ENCODE measurements at places on chromosomes 6 and 20.

GRCh38 chr20:16385891-16386290 lies 187.4 kb downstream of the KIF16B start:
- no peak for ATAC-seq

DNA sequence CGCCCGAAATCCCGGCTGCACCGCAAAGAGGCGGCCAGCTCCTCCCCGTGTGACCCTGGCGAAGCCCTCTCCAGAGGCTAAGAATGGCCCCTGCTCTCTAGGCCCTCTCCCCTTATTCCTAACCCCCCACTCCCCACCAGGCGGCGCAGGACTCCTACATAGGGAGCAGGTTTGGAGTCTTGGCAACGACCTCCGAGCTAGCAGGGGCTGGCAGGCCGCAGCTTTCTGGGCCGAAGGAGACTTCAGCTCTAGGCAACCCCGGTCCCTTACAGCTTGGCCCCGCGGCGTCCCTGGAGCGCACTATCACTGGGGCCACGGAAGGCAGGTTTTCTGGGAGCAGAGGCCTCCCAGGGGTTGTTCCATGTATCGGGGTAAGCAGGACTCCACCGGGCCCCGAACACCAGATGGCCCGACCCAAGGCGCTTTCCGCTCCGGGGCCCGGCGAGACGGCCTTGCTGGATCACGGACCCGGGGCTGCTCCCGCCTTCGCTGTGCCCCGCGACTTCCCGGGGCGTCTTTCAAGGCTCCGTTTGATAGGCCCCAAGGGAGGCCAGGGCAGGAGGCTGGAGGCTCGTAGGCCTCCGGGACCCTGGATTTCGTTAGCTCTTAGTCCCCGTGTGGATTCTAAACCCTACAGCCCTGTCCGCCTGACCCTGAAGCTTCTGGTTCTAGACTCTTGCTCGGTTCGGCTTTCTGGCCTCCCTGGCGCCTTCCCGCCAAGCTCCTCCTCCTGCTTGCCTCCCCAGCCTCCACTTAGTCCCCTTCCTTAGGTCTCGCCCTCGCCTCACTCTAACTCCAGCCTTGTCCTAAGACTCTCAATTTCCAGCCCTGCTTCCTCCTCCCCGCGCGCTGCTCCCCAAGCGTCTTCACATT lies 1.9 kb downstream of the SLC32A1 start:
- no peak for ATAC-seq

DNA sequence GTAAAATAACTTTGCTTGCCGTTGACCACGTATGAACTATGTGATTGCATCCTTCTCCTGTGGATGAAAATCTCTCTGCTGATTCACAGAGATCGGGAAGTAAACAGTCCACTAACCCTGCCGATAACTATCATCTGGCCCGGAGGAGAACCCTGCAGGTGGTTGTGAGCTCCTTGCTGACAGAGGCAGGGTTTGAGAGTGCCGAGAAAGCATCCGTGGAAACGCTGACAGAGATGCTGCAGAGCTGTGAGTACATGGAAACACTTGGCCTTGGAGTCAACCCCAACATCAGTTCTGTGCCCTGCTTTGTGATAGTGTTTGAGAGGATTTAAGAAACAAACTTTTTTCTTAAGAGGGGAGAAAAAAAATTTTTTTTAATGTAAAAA lies 937 bp downstream of the TAF8 start:
- ATAC-seq: no peak

GRCh38 chr6:18748314-18748713 lies 361.2 kb downstream of the RNF144B start:
- no peak for ATAC-seq

- no peak for ATAC-seq
Measured at GRCh38 chr6:115999235-115999634, 61.5 kb downstream of the FRK start.

- peak; percentile 50 for ATAC-seq
Measured at GRCh38 chr20:58598211-58599015, 52.7 kb upstream of the STX16 start.

GRCh38 chr6:11702089-11702488 lies 76.5 kb downstream of the ADTRP start:
- no peak for ATAC-seq

GRCh38 chr6:111791415-111791814 lies 81.8 kb downstream of the FYN start:
- ATAC-seq: no peak

- ATAC-seq: no peak
Measured at GRCh38 chr6:140001005-140001404, 626.6 kb upstream of the CITED2 start.

- no peak for ATAC-seq
Measured at GRCh38 chr6:54320871-54321270, 12.6 kb downstream of the TINAG start.

DNA sequence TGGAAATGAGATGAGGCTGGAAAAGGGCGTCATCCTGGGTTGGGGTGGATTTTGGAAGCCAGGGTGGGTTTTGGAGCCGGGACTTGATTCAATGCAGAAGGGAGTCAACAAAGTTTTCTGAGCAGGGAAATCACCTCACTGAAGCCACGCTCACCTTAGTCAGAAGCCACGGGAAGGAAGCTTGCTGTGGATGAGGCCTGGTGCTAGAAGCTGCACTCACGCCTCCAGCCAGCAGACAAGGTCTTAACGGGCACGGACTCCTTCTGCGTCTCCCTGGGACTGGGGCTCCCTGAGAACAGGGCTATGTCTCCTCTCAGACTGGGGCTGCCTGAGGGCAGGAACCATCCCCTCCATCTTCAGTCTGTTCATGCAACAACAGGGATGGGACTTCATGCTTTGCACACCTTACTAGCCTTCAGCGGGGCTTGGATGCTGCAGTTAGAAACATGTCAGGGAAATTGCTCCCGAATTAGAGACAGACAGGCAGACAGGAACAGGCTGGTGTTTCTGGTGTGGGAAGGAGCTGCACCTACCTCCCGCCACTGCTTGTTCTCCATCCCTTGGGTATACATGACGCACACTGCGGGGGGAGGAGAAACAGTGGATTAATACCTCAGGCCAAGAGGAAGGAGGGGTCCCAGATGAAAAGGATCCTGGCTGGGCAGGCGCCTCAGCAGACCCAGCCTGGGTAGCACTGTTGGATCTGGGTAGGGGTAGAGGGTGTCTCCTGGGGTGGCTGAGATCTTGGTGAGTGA lies 17.5 kb downstream of the CPNE5 start:
- no peak for ATAC-seq

GRCh38 chr6:36999751-37000125 lies 5.7 kb upstream of the FGD2 start:
- ATAC-seq: no peak

GRCh38 chr6:3584606-3585005 lies 127.8 kb upstream of the SLC22A23 start:
- no peak for ATAC-seq

Data from gastroesophageal sphincter (tissue), 4 donors.